ENCODE measurements at places on chromosomes 3 and 15.

DNA sequence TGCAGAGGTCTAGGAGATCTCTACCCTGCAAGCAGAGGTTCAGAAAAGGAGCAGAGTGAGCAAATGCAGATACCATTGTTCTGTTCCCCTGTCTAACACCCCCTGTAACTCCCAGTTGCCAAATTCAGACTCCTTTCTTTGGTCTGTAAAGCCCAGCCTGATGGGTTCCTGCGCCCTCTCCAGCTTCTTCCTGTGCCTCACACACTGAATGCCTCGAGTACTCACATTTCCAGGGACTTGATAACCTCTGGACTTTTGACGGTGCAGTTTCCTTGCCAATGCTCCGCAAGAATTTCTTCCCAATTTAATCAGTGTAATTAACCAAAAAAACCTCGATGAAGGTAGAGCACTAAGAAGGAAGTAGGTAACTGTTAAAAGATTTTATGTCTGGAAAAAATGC lies 19.3 kb downstream of the PDE8A start:
- no peak for DNase-seq

GRCh38 chr15:39869254-39869653 lies 50.8 kb downstream of the GPR176 start:
- no peak for DNase-seq

- DNase-seq: no peak
Measured at GRCh38 chr15:78360367-78360801, 20.2 kb downstream of the CRABP1 start.

DNA sequence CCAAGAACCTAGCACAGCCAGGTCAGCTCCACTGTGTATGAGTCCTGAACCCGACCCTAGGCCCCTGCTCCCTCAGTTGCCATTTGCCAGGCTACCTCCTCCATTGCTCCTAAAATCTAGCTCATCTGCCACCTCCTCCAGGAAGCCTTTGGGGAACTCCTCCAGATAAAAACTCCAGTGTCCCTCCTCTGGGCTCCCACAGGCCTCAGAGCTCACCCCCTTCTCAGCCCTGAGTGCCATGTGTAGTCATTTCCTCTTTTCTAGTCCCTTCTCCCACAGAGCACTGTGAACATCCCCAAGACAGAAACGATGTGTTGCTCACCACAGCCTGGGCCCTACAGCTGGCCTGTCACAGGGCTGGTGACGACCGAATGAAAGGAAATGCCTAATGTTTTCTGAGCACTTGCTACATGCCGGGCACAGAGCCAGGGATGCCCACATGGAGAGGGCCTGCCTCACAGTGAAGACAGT lies 61.0 kb downstream of the IQSEC1 start:
- DNase-seq: peak; percentile 57

DNA sequence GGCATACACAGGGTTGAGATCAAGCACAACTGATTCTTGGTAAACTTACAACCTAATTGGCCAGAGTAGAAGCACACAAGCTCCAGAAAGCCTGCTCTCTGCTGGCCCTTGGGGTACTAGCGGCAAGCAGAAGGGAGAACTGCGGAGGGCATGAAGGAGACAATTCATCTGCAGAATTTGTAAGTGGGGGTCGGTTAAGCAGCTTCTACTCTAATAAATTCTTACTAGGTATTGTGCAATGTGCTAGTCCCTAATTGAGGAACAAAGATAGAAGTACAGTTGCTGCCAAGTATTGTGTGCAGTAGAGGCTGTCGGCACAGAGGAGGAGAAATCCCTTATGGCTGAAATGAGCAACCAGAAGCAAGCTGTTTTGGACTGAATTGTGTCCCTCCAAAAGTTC lies 91.2 kb upstream of the VEPH1 start:
- no peak for DNase-seq

DNA sequence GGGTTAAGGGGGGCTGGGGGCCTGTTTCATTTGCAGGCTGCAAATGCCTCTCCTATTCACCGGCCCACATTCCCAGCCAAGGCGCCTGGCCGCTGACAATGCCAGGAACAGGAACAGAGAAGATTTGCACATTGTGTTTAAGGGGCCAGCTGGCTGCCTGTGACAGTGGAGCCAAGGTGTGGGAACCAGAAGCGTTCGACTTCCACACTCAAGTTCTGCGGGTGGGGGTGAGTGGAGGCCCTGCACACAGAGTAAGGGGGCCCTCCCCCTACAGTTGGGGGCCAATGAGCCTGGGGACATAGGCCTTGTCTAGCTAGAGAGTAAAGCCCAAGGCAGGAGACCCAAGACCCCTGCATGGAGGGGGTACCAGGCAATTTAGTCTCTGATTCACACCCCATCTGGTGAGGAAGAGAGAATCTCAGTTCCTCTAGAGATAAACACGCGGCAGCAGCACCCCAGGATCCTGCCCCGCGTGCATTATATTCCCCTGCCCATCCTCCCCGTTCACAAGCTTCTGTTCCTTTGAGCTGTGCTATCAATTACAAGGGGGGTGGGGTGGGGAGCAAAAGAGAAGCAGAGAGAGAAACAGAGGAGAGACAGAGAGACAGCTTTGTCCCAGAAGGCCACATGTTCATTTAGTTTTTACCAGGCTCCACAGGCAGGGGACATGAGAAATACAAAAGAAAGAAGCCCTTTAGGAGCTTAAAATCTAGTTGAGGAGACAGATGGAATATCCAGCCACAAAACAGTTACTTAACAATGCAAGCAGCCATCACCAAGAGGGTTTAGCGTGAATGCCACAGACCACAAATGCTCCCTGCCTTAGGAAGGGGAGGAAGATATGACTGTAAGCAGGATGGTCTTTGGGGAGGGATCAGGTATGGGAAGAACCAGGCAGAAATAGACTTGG lies 9.2 kb downstream of the IGDCC3 start:
- DNase-seq: no peak

- DNase-seq: no peak
Measured at GRCh38 chr3:171784387-171784786, 25.9 kb downstream of the PLD1 start.

DNA sequence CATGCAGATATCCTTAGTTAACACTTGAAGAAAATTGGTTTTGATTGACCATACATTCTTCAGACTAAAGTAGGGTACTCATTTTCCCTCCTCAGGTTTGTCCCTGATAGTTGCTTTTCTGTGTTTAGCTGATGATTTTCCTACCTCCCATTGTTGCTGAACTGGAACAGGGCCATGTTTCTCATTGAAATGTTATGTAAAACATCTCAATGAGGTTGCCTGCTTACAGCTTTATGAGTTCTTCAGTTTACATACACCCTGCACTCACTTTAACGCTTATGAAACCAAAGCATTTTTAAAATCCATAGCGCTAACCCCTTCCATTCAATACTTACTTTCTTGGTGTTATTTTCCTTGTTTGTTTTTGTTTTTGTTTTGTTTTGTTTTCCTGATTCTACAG lies 61.9 kb downstream of the HMG20A start:
- DNase-seq: no peak

DNA sequence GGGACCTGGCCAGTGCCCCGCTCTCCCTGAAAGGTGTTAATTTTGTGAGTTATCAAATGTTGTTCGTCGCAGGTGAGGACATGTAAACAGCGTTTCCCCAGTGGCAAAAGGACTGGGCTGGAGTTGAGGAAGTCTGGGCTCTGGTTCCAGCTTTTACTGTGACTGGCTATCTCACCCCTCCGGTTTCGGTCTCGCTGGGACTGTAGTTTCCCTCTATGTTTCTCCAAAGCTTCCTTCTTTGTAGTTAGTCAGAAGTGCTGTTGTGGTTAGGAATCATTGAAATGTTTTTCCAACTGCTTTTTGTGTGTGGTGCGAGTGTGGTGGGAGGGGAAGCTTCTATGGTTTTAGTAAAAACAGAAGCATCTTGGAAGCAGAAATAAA lies 990 bp upstream of the CLDN1 start:
- no peak for DNase-seq
